Stimulated activated CD4-positive, alpha-beta T cell treated with anti-CD3 and anti-CD28 coated beads, Interleukin-1b, Interleukin-23, amount 100 ng/mL, for 1 hour (primary cell): ENCODE measurements at places on chromosomes 6 and 20.

GRCh38 chr6:154921482-154921881 lies 73.6 kb upstream of the TIAM2 start:
- no peak for DNase-seq

DNA sequence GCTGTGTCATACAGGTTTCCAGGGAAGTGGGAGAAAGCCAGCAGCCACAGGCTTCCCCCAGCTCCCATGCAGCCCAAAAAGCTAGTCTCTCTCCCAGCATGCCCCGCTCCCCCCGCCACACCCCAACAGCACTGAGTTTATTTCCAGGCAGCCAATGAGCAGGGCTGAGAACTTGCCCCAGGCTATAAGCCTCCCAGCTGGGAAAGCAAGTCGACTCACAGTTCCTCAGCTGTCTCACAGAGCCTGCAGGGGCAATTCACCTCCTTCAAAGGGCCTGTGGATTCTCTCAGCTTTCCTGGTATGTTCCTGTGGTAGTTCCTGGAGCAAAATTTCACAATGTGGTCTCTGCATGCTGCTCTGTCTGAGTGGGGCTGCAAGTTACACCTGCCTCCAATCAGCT lies 34.2 kb downstream of the PAX1 start:
- DNase-seq, result no peak

GRCh38 chr6:32982702-32983492 lies 14.5 kb downstream of the BRD2 start:
- DNase-seq, result no peak

DNA sequence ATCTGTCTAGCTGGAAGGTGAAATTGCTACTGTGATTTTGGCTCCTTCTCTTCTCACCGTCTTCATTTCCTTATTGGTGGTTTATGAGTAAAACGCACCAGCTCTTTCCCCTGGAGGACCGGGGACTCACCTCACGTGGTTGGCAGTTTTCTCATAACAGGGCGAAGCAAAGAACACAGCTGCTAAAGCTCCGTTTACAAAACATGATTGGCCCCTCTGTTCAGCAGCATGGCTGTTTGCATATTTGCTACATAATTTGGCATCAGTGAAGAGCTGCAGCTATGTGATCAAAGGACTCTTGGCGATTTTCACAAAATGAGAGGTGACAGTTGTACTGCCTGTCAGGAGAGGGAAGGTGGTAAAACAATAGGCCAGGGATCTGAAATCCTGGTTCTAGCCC lies 20.5 kb upstream of the TMEM181 start:
- no peak for DNase-seq

GRCh38 chr6:44011350-44011920 lies 115.8 kb downstream of the MRPL14 start:
- no peak for DNase-seq

GRCh38 chr20:37315452-37316110 lies 26.1 kb downstream of the MANBAL start:
- DNase-seq, result no peak

GRCh38 chr20:25439328-25439727 lies 31.9 kb downstream of the GINS1 start:
- no peak for DNase-seq

DNA sequence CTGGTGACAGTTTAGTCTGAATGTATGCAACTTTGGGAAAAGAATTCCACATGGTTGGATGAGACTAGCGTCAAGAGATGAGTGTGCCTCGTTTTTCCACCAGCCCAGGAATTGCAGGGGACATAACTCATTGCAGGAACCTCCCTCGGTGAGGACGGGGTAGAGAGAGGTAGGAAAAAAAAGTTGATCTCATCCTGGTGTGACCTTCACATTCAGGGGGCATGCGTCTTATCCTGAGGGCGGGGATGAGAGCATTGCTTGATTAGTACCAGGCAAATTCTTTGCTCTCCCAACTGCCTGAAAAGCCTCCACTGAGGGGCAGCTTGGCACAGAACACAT lies 11.8 kb downstream of the TLDC2 start:
- DNase-seq, result no peak

- no peak for DNase-seq
Measured at GRCh38 chr6:144178323-144178722, 28.0 kb downstream of the STX11 start.

DNA sequence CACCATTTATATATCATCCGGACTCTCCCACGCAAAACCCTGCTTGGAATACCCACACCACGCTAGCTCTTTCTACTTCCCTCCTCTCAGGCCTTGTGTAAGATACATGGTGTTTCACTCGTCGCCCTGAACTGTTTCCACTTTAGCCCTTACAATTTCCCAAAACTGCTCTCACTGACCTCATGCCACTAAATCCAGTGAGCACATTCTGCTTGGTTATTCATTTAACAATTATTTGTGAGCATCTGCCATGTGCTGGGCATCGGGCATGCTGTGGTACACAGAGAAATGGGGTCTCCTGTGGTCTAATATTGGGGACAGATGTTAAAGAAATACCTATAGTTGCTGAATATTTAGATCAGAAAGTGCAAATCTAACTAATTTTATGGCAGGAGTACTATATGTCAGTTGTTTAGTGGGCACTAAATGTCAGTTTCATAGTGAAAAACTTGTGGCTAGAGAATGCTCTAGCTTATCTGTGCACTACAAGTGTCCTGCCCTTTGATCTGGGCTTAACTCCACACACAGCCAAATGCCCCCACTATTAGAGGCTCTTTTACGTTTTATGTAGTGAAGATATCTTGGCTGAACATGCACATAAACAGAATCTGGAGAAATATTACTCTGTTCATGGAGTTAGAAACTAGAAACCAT lies 41.0 kb downstream of the PLEKHG1 start:
- DNase-seq, result no peak

DNA sequence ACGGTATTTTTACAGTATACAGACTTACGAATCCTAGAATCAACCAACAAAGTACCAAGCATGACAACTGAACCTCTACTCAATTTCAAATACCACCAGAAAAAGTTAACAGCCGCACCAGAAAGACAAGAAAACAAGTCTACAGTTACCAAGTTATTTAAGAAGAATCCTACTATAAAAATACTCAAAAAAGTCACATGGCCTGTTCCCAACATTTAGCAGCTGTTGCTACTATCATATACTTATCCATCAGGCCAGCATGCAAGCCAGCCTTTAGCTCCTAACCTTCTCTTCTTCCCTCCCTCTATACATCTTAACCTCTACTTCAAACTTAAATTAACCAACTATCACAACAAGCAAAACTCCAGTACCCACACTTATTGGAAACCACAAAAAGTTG lies 1.9 kb downstream of the SYNCRIP start:
- no peak for DNase-seq

DNA sequence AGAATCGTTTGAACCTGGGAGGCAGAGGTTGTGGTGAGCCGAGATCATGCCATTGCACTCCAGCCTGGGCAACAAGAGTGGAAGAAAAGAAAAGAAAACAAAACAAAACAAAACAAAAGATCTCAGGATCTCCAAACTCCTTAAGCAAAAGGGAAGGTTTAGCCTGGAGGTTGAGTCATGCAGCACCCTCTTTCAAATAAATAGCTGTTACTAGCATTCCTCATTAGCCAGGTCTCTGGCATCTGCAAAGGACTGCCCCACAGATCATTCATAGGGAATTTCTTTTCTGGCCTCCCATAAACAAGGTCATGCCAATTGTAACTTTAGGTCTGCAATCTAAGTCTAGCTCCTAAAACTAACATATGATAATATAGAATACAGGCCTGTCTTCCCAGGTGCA lies 37.2 kb downstream of the EDN1 start:
- no peak for DNase-seq

- no peak for DNase-seq
Measured at GRCh38 chr6:108847738-108848115, 495 bp upstream of the ARMC2 start.

DNA sequence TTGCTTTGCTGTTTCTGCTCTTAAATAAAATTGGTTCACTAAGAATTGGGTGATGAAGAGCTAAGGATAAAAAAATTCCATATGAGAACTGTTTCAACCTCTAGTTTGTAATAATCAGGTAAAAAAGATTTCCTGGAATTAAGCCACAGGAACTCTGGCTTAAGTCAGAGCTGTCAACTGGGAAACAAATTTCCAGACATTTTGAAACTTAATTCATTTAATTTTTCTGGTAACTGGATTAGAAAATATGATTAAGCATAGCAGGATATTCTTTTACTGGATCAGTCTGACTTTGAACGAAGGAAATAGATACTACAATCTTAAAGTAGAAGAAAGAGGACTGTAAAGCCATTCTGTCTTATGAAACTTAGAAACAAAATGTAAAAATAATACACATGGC lies 1.3 kb upstream of the VIP start:
- no peak for DNase-seq

GRCh38 chr6:142871910-142872331 lies 73.1 kb downstream of the HIVEP2 start:
- DNase-seq, result no peak

DNA sequence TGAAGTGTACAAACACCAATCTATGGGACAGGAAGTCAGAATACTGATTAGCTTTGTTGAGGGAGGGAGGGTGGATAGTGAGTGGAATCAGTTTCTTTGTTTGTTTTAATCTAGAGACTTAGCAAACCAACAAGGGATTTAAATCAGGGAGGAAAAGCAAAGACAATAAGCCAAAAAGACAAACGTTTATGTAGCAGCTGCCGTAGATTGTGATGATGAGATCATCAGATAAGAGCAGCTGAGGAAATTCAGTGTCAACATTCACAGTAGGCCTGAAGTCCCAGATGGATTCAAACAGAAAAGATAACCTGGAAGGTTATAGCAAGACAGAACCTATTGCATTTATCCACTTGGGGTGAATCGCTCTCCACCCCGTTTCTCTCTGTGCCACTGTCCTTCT lies 104.9 kb upstream of the SYNDIG1 start:
- no peak for DNase-seq

GRCh38 chr20:56171087-56172012 lies 77.2 kb upstream of the MC3R start:
- no peak for DNase-seq

GRCh38 chr6:74645108-74645849 lies 560.6 kb downstream of the COL12A1 start:
- no peak for DNase-seq

DNA sequence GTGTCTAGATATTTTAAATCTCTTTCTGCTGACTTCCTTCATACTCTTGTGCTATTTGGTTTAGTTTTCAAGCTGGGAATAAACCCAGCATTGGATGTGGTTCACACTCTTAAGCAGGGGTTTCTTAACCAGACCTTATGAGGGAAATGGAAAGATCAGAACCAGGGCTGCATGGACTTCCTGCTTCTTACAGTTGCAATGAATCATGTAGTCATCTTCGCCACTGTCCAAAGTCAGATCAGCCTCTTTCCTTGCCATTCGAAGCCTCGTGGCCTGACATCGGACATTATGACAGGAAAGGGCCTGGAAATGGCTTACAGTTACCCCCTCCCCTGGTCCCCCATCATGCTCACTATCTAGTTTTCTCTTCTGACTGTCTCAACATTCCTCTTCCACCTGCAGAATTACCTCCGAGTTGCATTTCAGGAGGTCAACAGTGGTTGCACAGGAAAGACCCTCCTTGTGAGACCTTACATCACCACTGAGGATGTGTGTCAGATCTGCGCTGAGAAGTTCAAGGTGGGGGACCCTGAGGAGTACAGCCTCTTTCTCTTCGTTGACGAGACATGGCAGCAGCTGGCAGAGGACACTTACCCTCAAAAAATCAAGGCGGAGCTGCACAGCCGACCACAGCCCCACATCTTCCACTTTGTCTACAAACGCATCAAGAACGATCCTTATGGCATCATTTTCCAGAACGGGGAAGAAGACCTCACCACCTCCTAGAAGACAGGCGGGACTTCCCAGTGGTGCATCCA lies 16.8 kb upstream of the NAA20 start:
- no peak for DNase-seq

DNA sequence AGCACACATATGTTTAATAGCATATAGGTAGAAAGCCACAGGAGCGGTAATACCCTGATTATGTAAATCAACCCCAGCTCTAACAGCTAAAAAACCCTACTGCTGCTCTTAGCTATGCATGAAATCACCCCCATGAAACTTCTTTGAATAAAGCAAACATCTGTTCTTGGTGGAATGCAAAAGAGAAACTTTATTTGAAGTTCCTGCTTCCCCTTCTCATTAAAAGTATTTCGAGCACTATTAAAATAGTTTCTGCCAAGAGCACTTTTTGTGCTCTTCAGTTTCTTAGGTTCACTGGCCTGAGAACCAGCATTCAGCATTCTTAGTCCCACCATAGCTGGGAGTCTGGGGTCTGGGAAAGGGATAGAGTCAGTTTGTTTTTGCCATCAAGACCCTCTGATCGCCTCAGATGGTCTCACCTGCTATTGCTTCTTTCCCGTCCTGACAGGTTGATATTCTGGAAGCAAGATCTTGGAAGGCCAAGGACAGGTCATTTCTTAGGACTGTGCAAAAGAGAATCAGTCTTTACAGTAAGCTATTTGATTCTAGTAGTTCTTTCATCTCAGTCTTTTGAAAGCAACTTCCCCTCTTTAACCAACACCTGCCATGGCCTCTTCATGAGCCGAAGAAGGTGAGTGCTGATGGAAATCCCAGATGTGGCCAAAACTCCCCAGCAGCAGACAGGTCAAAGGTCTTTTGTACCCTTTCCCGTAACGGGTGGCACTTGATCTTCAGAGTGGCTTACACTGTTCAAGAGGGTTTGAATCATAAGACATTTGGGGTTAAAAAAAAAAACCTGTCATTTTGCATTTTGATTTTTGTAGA lies 76.5 kb upstream of the TMEM170B start:
- DNase-seq, result no peak

DNA sequence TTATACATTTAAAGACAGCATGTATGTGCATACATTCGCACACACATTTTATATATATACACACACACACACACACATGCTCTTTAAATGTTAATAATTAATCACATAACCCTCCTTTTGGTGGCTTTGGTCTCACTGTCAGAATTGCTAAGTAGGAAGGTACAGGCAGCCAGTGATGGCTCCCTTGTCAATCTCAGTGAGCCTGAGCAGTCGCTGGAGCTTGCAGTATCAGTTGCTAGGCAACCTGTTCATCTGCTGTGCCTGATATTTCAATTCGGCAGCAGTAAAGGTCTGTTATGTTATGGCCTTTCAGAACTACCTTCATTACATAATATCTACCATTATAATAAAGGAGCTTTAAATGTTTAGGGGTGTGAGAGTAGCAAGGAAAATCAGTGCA lies 374.3 kb downstream of the LMBRD1 start:
- no peak for DNase-seq

- DNase-seq, result peak; percentile 5
Measured at GRCh38 chr20:52379723-52380336, 188.3 kb upstream of the ZFP64 start.

DNA sequence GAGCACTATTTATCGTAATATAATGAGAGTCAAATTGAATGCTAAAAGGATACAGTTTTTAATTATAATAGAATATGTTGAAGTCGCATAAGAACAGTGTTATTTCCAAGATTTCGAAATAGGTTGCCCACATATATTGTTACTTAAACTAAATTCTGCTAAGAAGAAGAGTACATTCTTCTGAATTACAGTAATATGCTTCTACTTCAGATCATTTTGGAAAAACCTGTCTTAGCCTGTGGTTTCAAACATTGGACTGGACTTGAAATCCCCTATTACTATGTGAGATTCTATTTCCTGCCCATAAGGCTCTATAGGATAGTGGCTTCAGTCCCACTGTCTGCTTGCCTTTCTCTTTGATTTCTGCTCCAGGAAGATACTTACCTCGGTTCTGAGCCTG lies 137.2 kb downstream of the B3GAT2 start:
- no peak for DNase-seq
